ENCODE measurements at places on chromosomes 6 and 20.

GRCh38 chr20:9032758-9033157 is 36.1 kb upstream of the PLCB4 start:
- no peak for DNase-seq

DNA sequence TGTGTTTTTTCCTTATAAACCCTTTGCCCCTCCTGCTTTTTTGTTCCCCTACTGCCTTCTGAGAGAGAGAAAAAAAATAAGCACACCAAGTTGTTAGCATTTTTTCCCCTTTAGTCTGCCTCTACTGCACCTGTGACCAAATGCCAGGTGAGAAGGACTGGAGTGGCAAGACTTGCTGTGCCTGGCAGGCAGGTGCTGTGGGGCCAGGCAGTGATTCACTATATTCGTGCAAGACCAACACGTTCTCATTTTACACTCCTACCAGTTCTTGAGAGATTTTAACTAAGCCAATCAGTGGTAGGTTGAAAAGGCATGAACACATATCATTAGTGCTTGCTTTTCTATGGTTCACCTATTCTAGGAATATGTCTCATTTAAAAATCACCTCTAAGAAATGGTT is 109.7 kb downstream of the FIG4 start:
- no peak for DNase-seq

DNA sequence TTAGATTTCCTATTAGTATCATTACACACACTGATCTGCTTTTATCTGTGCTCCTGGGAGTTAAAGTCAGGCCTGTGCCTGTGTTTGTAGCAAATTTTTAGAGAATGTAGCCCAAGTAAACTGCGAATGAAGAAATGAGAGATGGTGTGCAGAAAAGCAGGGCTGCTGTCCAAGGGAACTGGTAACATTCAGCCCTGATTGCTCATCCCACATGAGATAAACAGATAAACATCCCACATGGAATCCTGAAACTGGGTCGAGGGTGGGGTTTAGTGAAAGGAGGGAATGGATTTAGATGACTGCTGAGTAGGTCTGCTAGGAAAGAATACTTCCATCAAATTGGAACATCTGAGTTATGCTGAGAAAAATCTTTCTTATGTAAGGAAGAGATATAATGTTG is 69.1 kb downstream of the GRIK2 start:
- DNase-seq: no peak

DNA sequence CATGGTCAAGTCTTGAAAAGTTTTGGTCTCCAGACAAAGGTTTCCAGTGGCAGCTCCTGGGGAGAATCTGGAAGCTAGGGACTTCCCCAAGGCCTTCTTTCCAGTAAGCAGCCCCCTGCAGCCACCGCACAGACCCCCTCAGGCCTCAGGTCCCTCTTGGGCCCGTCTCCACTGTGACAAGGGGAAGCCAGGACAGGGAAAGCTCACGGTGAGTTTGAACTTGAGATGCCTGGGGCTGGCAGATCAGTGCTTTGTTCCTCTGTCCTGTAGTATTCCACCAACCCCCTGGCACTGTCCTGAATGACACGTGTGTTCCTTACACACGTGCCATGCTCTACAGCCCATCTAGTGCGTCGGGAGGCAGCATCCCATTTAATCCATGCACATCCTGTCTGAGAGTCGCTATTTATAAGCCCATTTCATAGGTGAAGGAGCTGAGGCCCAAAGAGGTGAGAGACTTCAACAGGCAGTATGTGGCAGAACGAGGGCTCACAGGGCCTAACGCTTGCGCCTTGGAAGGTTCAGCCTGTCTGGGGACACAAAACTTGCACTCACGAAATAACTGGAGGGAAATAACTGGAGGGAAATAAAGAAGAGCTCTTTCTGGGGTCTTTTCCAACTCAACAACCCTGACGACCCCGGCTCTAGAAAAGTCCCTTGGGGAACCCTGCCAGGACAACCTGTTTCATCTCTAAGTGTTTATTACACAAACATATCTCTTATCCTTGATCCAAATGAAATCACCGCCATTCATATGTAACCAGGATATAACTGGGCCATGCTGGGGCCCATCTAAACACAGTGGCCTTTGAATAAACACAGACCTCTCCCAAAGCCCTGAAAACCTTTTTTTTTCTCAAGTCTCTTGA is 123.0 kb downstream of the BANF2 start:
- no peak for DNase-seq

GRCh38 chr6:168427184-168427583 is 13.8 kb upstream of the SMOC2 start:
- no peak for DNase-seq

DNA sequence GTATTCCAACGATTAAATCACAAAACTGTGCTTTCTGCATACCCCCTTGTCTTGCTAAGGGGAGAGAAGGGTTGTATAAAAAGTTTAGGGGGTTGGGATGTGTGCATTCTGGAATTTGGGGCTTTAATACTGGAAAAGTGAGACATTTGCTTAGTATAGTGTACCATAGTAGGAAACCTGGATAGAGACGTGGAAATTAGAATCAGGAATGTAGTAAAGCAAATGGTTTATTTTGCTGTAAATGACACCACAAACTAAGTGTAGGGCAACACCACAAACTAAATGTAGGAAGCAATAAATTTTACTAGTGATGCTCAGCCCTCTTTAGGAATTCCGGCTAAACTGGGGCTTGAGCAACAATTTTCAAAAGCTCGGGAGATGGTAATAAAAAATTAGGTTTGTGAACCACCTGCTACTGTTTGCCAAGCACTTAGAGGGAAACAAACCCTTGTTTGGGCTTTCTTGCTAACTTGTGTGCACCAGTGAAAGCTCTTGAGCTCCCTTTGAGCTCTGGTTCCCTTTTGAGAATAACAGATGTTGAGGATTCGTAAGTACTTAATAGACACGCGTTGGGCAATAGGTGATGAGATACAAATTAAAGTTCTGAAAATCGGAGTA is 13.8 kb downstream of the BRD2 start:
- peak; percentile 40 for DNase-seq

DNA sequence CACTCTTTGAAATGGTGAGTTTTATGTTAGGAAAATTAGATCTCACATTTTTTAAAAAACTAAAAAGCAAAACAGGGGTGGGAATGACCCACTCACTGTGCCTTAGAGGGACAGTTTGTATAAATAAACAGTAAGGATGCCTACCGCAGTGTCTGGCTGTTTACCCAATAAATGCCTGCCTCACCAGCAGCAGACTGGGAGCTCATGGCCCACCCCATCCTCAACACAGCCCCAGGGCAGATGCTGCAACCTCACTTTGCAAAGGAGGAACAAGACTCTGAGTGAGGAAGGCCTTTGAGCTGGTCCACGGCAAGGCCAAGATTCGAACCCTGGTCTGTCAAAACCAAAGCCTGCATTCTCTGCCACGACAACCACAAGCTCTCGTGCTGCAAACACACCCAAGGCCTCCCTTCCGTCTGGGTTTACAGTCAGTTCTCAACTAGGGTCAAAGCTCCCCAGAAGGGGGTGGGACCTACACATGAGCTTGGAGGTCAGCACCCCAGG is 77.8 kb downstream of the BMP7 start:
- no peak for DNase-seq

DNA sequence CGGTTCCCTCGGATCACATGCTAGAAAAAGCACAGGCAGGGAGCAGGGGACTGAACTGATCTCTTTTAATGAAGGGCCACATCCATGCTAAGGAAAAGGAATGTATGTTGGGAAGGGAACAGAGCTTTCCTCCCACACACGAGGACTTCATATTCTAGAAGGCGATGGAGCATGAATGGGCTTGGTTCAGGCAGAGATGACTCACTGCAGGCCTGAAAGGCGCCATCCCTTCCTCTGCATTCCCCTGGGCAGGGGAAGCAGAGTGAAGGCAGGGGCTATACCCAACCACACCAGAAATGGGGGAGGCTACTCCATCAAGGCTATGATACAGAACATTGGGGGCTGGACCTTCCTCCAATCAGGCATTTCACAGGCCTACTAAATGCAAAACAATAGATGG is 30.6 kb downstream of the ELMO2 start:
- no peak for DNase-seq

- no peak for DNase-seq
Observed at GRCh38 chr6:156974830-156975261, 197.7 kb downstream of the ARID1B start.

- DNase-seq: no peak
Observed at GRCh38 chr20:41733151-41733550, 115.0 kb upstream of the CHD6 start.

DNA sequence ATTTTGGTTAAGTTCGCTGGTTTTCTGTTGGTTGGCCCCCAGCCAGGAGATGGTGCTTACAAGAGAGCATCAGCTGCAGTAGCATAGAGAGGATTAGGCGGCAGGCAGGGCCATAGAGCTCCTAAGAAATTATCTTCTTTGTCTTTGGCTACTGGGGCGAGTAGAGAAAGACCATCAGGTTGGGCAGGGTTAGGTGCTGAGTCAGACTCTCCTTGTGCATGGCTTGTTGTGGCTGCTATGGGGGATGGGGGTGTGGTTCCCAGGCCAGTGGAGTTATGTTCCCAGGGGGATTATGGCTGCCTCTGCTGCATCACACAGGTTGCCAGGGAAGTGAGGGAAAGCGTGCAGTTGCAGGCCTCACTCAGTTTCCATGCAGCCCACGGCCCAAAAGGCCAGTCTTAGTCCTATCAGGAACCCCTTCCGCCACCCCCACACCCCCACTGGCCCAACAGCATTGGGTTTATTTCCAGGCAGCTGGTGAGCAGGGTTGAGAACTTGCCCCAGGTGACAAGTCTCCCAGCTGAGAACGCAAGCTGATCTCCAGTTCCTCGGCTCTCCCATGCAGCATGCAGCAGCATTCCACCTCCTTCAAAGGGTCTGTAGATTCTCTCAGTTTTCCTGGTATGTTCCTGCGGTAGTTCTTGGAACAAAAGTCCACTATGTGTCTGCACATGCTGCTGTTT is 243.7 kb downstream of the UTRN start:
- DNase-seq: no peak

- DNase-seq: no peak
Observed at GRCh38 chr6:165506657-165507056, 156.4 kb downstream of the PDE10A start.

DNA sequence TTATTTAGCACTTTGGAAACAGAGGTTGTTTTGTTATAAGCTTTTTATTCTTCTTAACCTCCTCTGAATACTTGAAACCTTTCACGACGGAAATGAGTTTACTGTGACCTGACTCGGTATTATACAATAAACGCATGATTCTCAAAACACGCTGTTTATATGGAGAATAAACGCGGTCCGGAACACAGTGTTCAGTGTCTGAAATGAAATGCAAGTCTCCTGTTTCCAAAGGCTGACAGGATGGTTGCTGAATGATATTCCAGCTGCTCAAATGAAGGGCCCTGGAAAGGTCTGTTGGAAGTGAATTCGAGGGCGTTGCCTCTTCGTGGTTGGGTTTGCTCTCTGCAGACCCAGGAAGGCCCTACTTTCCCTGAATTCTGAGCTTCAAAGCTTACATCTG is 83.4 kb downstream of the RSPH3 start:
- no peak for DNase-seq

All from SHP77 treated with DMSO at 0.1 percent for 48 hours (cell line).